ENCODE measurements at places on chromosomes 5 and 9. TPM values are rescaled to one million over a fixed set of nuclear protein-coding genes. Genes with fewer than 3 reads are reported as not detected.

GRCh38 chr9:98745470-98745869 is 36.7 kb upstream of the GABBR2 start:
- no peak for DNase-seq

- DNase-seq = no peak
Measured at GRCh38 chr5:124612023-124612422, 134.4 kb downstream of the ZNF608 start.

DNA sequence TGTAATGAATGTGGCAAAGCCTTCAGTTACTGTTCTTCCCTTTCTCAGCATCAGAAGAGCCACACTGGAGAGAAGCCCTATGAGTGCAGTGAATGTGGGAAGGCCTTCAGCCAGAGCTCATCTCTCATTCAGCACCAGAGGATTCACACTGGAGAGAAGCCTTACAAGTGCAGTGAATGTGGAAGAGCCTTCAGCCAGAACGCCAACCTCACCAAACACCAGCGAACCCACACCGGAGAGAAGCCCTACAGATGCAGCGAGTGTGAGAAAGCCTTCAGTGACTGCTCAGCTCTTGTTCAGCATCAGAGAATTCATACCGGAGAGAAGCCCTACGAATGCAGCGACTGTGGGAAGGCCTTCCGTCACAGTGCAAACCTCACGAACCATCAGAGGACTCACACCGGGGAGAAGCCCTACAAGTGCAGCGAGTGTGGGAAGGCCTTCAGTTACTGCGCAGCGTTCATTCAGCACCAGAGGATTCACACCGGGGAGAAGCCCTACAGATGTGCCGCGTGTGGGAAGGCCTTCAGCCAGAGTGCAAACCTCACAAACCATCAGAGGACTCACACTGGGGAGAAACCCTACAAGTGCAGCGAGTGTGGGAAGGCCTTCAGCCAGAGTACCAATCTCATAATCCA is 6.8 kb downstream of the RPL12 start:
- no peak for DNase-seq

- no peak for DNase-seq
Measured at GRCh38 chr5:88979726-88980125, 96.7 kb upstream of the MEF2C start.

DNA sequence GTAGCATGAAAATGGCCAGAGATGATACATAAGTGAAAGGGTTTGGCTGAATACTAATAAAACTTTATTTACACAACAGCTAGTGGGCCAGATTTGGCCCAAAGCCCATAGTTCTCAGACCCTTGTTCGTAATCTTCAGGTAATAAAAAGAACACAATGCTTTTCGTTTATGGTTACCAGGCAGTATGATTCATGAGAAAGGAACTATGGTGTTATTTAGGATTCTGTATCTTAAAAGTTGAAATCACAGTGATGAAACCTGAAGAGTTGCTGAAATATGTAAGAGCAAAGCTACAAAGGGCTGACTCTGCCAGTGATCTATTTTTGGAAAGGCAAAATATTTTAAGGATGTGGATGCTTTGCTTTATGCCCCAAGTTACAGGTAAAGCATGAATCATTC is 192.7 kb downstream of the SMC2 start:
- peak; percentile 22 for DNase-seq

- DNase-seq = no peak
Measured at GRCh38 chr5:65066387-65067146, 297.8 kb downstream of the CWC27 start.

DNA sequence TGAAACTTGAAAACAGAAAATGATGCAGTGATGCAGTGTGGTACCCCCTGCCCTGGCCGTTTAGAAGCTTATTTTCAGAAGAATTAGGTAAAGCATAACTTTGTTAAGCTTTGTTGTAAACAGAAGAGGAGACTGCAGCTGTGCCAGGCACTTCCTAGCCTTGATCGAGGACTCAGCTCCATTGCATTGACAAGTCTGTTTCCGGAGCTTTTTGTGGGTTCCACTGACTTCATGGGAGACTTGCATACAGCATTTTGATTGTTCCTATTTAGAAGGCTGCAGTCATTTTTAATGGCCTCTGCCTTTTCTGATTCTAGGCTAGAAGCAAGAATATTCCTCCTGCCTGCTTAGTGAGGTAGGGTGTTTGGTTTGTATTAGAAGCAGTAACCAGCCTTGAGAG is 12.3 kb downstream of the MVB12B start:
- DNase-seq = no peak

- no peak for DNase-seq
Measured at GRCh38 chr5:74476046-74476818, 164.3 kb downstream of the ENC1 start.

GRCh38 chr5:103461243-103461642 is 101.3 kb downstream of the NUDT12 start:
- peak; percentile 78 for DNase-seq

CBY3 gene
- total RNA-seq = not detected

PPP3R2 gene
- total RNA-seq = not detected

IFNA5 gene
- not detected for total RNA-seq
